HCT116 (cell line): ENCODE measurements at places on chromosomes 5 and 9. TPM values are rescaled to one million over a fixed set of nuclear protein-coding genes. Genes with fewer than 3 reads are reported as not detected.

DNA sequence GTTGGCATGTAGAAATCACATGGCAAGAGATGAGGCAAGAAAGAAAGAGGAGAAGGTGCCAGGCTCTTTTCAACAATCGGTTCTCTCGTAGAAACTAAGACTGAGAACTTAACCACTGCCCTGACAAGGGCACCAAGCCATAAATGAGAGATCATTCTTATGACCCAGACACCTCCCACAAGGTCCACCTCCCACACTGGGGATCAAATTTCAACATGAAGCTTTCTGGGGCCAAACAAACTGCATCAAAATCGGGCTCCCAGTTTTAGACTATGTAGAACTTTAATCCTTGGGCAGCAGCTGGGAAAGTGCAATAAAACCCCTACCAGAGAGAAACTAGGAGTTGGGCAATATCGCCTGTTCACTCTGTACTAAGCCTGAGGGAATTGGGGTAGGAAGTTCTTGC lies 150.2 kb upstream of the CCDC152 start:
- H3K27me3 ChIP-seq: peaks cover 29% of the 10 kb centered on the region
- no peaks in the 10 kb centered on the region for H3K36me3 ChIP-seq
- H3K27ac ChIP-seq: no peak overlapping the region
- no peak overlapping the region for H3K4me3 ChIP-seq

Gene TMEM267
- 17.5 TPM for total RNA-seq

DNA sequence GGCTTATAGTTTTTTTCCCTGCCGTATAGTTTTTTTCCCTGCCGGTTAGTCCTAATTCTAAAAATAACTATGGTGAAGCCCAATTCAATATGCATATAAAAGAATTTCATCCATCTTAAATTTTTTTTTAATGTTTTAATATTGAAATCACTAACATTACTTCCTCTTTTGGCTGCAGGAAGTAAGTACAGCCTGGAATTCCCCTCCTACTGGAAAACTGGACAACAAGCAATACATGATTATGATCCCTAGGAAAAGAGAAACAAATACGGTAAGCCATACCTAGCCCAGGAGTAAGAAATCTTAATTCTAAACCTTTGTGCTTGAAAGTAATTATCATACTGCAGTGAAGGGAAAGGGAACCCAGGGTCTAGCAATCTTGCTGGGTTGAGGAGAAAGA lies 119.0 kb downstream of the NR3C1 start:
- no peak overlapping the region for H3K4me3 ChIP-seq
- H3K27ac ChIP-seq: no peak overlapping the region
- no peak for DNase-seq
- H3K4me1 ChIP-seq: no peaks in the 10 kb centered on the region

Gene INIP
- total RNA-seq: 28.9 TPM

- no peaks in the 10 kb centered on the region for H3K4me1 ChIP-seq
- no peaks in the 10 kb centered on the region for H3K27me3 ChIP-seq
- H3K36me3 ChIP-seq: peaks cover 13% of the 10 kb centered on the region
- H3K4me3 ChIP-seq: no peak overlapping the region
- DNase-seq: no peak
Measured at GRCh38 chr9:136206602-136207275, 1.8 kb upstream of the LHX3 start.

- H3K4me3 ChIP-seq: no peak overlapping the region
- DNase-seq: no peak
- no peak overlapping the region for H3K27ac ChIP-seq
Measured at GRCh38 chr5:5418764-5419163, 3.7 kb upstream of the ICE1 start.

DNA sequence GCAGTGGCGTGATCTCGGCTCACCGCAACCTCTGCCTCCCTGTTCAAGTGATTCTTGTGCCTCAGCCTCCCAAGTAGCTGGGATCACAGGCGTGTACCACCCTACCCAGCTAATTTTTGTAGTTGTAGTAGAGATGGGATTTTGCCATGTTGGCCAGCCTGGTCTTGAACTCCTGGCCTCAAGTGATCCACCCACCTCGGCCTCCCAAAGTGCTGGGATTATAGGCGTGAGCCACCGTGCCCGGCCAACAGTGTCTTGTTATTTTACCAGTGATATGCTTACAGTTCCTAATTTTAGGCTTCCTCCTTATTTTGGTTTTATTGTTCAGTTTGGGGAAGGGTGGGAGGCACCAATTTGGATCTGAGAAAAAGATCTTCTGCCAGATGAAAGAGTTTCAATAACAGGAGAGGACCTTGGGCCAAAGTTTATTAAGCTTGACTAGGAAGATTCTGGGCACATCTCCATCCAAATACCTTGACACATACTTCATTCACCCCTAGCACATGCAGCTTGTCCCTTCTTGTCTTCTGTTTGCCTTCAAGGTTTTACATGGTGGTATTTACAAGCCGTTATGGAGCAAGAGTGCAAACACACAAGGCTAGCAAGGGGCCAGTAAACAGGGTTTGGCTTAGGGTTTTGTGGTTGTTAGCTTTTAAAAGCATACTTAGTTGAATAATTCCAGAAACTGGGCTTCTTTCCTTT lies 168.1 kb upstream of the DMRT1 start:
- no peak overlapping the region for H3K4me3 ChIP-seq
- H3K27me3 ChIP-seq: no peaks in the 10 kb centered on the region
- no peaks in the 10 kb centered on the region for H3K4me1 ChIP-seq
- no peak for DNase-seq

DNA sequence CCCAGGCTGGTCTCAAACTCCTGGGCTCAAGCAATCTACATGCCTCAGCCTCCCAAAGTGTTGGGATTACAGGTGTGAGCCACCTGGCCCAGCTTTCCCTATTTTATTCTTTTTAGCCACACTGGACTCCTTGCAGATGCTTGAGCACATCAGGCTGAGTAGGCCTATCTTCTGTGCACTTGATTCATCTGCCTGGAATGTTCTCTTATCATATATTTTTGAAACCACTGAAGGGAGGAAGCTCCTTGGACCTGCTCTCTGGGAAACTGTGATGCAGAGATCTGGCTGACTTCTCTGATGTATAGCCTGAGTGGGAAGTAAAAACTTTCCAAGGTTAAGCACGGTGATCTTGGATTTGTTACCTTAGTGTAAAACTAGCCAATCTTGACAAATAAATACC lies 6.5 kb upstream of the MAT2B start:
- H3K4me3 ChIP-seq: no peak overlapping the region
- no peaks in the 10 kb centered on the region for H3K36me3 ChIP-seq
- peaks cover 10% of the 10 kb centered on the region for H3K4me1 ChIP-seq
- DNase-seq: no peak

Gene MPDZ
- 0.12 TPM for total RNA-seq

DNA sequence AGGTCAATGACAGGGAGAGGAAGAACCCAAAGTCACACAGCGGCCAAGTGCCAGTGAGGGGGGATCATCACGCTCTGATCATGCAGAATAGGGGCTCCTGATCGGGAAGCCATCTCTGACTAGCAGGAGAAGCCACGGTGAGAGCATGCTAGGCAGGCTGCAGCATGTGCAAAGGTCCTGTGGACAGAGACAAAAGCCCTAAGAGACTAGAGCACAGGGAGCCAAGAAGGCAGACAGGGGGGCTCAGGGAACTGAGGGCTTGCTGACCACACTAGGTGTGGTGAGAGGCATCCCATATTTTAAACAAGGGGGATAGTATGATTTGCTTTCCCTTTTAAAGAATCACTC lies 195.1 kb downstream of the CDK5RAP2 start:
- 0 out of 2 replicates have a peak, but pooled peaks cover 6% of the 10 kb centered on the region for H3K36me3 ChIP-seq
- DNase-seq: no peak
- H3K27ac ChIP-seq: no peak overlapping the region

Gene LCN1
- total RNA-seq: not detected

GRCh38 chr5:123454259-123454911 lies 31.2 kb upstream of the CEP120 start:
- no peaks in the 10 kb centered on the region for H3K27me3 ChIP-seq
- DNase-seq: no peak
- no peaks in the 10 kb centered on the region for H3K36me3 ChIP-seq
- no peak overlapping the region for H3K27ac ChIP-seq
- H3K4me3 ChIP-seq: no peak overlapping the region
- no peaks in the 10 kb centered on the region for H3K4me1 ChIP-seq

GRCh38 chr5:136814619-136815378 lies 449.5 kb upstream of the TRPC7 start:
- H3K27me3 ChIP-seq: no peaks in the 10 kb centered on the region
- H3K4me1 ChIP-seq: no peaks in the 10 kb centered on the region
- no peak for DNase-seq
- no peak overlapping the region for H3K27ac ChIP-seq
- no peak overlapping the region for H3K4me3 ChIP-seq

Gene ORM2
- 0.59 TPM for total RNA-seq

Gene HAVCR2
- total RNA-seq: 0.07 TPM
